Activated effector memory CD4-positive, alpha-beta T cell treated with Interleukin-2 at 50 U/mL for 16 hours (primary cell): ENCODE measurements at places on chromosomes 6 and 20.

GRCh38 chr6:64376394-64376793 is 740.8 kb downstream of the PHF3 start:
- DNase-seq: no peak

GRCh38 chr6:22020299-22021003 is 276.4 kb downstream of the PRL start:
- no peak for DNase-seq

DNA sequence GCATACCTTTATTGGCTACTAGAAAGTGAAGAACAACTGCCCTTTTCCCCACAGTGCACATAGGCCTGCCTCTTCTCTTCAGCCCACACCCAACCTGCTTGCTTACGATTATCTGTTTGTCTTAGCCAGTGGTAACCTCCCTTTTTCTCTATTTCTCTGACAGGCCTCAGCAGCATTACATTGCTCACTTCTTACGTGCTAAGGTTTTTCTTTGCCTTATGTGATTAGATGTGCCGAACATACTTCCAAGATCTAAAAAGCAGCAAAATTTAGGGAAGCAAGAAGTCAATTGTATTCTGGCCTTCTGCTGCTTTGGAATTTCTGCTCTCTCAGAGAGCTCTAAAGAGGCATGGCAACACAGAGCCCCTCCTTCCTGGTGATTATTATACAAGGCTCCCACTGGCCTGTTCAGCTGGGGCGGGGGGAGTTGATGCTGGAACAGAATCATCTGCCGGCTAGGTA is 7.0 kb downstream of the B4GALT5 start:
- no peak for DNase-seq

DNA sequence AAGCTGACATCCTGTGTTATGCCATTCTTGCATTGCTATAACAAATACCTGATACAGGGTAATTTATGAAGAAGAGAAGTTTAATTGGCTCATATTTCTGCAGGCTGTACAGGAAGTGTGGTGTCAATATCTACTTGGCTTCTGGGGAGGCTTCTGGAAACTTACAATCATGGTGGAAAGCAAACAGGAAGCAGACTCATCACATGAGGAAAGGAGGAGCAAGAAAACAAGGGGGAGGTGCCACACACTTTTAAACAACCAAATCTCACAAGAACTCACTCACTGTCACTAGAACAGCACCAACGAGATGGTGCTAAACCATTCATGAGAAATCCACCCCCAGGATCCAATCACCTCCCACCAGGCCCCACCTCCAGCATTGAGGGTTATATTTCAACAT is 143.1 kb upstream of the GGTLC1 start:
- no peak for DNase-seq

DNA sequence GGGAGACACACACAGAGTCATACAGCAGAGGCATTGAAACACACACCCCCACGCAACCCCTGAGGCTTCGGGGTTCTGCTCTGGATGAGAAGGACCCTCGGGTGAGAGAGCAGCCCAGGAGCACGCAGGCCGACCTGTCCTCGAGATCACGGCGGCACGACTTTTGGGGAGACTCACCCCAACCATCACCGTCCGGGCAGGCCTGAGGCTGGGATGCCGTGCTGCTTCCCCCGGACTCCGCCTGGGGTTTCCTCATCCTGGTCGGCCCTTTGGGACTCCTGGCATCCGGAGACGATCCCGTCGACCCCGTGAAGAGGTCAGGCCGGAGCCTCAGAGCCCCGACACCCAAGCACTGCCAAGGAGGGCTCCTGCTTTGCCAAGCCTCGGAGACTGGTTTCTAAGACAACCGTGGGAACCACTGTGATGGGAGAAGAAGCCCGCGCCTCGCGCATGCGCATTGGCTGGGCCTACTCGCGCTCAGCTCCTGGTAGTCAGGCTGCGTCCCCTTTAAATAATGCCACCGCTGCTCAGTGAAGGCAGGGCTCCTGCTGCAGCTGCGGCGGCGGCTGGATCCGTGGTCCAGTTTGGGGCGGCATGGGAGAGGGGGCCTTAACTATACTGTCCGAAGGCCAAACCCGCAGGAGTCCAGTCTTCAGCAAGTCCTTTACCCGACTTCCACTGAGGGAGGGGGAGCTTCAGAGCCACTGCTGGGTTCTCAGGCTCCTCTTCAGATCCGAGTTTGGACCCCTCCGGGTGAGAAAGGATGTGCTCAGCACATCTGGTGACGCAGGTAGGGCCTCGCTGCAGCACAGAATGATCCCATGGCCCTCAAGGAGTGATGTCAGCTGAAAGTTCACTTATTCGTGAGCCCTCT is 171.4 kb upstream of the ZNF337 start:
- peak; percentile 42 for DNase-seq

DNA sequence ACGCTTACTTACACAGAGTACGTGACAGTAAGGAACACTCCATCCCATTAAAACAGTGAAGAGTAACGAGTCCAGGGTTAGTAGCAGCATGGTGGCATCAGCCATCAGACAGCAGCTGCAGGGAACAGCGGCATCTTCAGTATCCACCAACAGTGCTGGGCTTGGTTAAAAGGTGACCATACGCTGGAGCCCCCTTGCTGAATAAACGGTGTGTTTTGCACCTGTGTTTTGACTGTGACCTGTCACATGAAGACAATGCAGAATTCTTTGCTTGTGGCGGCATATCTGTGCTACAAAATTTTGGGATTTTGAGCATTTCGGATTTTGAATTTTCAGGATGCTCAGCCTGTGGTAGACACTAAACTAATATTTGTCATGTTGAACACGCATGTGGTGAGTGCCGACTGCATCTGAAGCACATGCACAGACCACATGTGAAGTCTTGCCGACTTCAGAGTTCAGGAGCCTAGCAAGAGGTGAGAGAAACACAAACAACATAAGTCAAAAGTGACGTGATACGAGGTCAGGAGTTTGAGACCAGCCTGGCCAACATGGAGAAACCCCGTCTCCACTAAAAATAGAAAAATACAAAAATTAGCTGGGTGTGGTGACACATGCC is 69.3 kb upstream of the FRMD1 start:
- no peak for DNase-seq

DNA sequence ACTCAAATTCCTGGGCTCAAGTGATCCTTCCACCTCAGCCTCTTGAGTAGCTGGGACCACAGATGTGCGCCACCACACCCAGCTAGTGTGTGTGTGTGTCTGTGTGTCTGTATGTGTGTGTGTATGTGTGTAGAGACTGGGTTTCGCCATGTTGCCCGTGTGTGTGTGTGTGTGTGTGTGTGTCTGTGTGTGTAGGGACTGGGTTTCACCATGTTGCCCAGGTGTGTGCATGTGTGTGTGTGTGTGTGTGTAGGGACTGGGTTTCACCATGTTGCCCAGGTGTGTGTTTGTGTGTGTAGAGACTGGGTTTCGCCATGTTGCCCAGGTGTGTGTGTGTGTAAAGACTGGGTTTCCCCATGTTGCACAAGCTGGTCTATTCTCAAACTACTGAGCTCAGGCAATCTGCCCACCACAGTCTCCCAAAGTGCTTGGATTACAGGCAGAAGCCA is 28.3 kb downstream of the CDK5RAP1 start:
- DNase-seq: no peak
